ENCODE measurements at places on chromosomes 7 and 10. TPM values are rescaled to one million over a fixed set of nuclear protein-coding genes. Genes with fewer than 3 reads are reported as not detected.

The C7orf57 gene
- polyA plus RNA-seq, result 0.41 TPM

The ZNF804B gene
- polyA plus RNA-seq, result 0.08 TPM

The AMZ1 gene
- 0.36 TPM for polyA plus RNA-seq

The MAGI2 gene
- 67.8 TPM for polyA plus RNA-seq

The PTPN20 gene
- 30.1 TPM for polyA plus RNA-seq

The CC2D2B gene
- polyA plus RNA-seq, result 6.2 TPM

The NPFFR1 gene
- polyA plus RNA-seq, result 0.13 TPM
